ENCODE measurements at places on chromosomes 5 and 9.

- no peak for DNase-seq
These were observed 10.2 kb upstream of the NTRK2 start for GRCh38 chr9:84659313-84659712.

DNA sequence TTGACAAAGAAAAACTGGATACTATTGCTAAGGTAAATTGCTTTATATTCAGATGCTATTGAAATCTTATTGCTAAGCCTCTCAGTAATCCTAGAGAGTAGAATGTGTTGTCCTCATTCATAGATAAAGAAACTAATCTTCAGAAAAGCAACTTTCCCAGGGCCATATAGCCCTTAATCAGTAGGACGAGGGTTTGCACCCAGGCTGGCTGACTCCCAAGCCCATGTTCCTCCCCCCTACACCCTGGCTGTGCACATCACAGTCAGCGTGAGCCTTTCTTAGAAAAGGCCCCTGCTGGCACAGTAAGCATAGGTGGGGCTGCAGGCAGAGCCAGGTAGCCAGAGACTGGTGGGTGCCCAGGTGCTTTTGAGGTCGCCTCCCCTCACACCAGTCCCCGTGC is 15.8 kb upstream of the GLIPR2 start:
- no peak for DNase-seq

GRCh38 chr5:159210210-159210661 is 883 bp upstream of the RNF145 start:
- DNase-seq, result no peak

- DNase-seq, result no peak
These were observed 536 bp upstream of the COMMD10 start for GRCh38 chr5:116084287-116084691.

GRCh38 chr9:68703672-68704071 is 1.4 kb upstream of the PIP5K1B start:
- DNase-seq, result no peak

- DNase-seq, result no peak
These were observed 142.6 kb downstream of the KCTD16 start for GRCh38 chr5:144313147-144313726.

DNA sequence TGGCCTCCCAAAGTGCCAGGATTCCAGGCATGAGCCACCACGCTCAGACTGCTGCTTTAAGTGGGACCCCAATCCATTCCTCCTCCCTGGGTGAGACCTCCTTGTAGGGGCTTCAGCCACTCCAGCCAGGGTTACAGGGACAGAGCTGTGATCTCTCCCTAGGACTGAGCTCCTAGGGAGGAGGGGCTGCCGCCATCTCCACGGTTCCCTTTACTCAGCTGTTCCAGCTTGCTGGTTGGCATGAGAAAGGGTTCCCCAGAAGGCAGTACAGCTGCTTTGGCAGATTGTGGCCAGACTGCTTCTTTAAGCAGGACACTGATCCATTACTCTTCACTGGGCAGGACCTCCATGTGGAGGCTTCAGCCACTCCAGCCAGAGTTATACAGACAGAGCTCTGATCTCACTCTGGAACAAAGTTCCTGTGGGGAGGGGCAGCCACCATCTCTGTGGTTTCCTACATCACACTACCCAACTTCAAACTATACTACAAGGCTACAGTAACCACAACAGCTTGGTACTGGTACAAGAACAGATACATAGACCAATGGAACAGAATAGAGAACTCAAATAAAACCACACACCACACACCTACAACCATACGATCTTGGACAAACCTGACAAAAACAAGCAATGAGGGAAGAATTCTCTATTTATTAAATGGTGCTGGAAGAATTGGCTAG is 7.2 kb downstream of the INSL6 start:
- no peak for DNase-seq

DNA sequence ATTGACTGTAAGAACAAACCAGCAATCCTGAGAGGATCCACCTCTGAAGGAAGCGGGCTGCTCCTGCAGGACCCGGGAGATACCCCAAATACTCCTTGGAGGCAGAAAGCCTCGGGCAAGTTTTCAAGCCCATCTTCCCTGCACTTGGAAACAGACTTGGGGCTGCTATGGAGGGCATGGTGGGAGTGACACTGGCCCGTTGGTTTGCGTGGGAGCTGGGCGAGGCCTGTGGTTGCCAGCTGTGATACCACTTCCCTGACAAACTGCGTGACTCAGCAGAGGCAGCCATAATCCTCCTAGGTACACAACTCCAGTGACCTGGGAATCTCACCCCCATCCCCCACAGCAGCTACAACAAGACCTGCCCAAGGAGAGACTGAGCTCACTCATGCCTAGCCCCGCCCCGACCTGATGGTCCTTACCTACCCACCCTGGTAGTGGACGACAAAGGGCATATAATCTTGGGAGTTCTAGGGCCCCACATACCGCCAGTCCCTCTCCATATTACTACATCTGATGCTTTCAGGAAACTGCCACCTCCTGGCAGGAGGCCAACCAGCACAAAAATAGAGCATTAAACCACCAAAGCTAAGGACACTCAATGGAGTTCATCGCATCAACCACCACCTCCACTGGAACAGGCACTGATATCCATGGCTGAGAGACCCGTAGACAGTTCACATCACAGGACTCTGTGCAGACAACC is 38.1 kb upstream of the VLDLR start:
- DNase-seq, result no peak

DNA sequence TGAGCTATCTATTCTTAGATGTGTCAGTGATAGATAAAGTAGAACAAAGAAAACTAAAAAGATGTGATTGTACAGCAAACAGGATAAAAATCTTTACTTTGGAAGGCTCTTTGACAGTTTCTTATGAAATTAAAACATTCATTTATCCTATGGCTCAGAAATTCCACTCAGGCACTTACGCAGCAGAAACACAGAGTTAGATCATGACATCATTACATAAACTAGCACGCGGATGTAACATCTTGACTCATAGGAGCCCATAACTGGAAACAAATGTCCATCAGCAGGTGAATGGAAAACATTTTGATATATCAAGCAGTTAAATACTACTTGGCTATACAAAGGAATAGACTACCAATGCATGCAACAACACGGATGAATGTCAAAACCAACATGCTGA is 45.3 kb downstream of the ICE1 start:
- DNase-seq, result no peak

- DNase-seq, result no peak
These were observed 16.6 kb downstream of the STRBP start for GRCh38 chr9:123251741-123252140.

GRCh38 chr5:170046241-170046640 is 59.5 kb upstream of the FOXI1 start:
- no peak for DNase-seq

All from activated T-helper 1 cell treated with anti-CD3 and anti-CD28 coated beads, Interleukin-2, amount 50 U/mL, for 16 hours (primary cell).